ENCODE measurements at places on chromosomes 3 and 15.

DNA sequence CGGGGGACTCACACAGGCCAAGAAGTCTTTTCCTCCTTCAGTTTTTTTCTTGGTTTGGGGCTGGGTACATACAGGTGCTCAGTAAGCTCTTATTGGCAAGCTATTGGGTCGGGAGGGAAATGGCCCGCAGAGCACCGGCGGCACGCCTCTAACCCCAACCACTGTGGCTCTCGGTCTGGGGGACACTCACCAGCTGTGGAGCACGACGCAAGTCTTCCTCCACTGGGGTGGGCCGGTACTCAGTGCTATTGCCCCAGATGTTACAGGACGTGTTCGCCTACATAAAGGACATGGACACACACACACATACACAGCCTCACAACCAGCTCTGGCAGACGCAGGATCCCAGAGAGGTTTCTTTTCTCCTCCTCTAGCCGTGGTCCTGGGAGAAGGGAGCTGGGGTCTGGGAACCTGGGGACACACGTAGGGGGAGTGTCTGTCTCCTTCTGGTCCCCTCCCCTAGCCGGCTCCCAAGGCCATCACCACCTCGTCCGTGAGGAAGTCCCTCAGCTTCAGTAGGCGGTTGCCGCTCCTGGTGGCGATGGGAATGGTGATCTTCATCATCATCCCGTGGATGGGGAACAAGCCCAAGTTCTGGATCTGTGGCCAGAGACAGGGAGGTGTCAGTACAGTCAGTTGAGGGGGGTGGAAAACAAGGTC is 33.4 kb downstream of the FEM1B start:
- DNase-seq, result no peak

DNA sequence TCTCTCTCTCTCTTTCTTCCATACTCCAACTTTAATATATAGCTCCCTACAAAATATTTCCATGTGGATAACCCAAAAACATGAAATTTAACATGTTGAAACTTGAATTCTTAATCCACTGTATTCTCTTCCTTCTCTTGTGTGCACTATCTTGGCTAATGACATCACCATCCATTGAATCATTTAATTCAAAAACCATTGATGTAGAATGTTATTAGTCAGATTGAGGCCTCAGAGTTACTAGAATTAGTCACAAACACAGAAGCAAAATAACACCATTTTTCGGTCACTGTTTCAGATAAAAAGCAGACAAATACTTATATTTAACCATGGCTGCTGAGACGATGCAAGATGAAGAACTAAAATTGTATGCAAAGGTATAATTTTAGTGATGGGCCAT is 256.9 kb upstream of the LRRC3B start:
- DNase-seq, result no peak

- no peak for DNase-seq
Observed at GRCh38 chr3:10432156-10432845, 73.1 kb downstream of the ATP2B2 start.

GRCh38 chr3:63303238-63303637 is 25.1 kb downstream of the SYNPR start:
- DNase-seq, result no peak

DNA sequence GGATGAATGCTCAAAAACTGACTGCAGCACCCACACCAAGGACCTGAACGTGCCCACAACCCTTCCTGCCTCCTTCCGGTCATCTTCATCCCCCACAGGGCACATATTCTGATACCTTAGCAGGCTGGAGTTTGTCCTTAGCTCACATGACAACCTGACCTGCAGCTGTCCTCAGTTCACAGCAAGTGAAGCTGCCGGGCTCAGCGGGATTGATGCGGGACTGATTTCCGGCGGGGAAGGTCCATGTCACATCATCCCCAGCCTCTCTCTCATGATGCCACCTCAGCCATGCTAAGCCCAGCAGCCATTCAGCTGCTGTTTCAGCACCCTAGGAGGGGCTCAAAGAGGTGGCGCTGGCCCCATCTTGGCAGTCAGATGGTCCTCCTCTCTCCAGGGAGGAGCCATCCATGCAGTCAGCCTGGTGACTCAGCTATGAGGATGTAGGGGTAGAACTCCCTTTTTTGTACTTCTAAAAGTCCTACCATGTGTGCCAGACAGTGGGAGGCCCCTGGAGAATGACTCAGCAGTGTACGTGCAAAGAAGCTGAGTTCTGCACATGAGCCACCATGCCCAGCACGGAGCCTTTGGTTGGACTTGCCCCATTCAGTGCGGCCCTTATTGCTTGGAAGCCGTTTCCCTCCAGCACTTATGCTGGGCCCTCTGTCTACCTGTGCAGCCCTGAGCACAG is 9.5 kb downstream of the CA12 start:
- no peak for DNase-seq

GRCh38 chr3:106276755-106277612 is 408.2 kb upstream of the CBLB start:
- no peak for DNase-seq

GRCh38 chr3:127005864-127006500 is 23.1 kb downstream of the PLXNA1 start:
- DNase-seq, result no peak

GRCh38 chr3:181705086-181705480 is 6.6 kb upstream of the SOX2 start:
- DNase-seq, result no peak

DNA sequence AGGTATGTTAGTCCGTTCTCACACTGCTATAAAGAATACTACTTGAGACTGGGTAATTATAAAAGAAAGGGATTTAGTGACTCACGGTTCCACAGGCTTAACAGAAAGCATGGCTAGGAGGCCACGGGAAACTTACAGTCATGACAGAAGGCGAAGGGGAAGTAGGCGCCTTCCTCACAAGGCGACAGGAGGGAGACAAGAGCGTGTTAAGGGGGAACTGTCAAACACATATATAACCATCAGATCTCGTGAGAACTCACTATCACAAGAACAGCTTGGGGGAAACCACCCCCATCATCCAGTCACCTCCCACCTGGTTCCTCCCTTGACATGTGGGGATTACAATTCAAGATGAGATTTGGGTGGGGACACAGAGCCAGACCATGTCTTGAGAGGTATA is 30.4 kb downstream of the SPRED1 start:
- no peak for DNase-seq

- DNase-seq, result no peak
Observed at GRCh38 chr15:88695691-88696251, 57.0 kb downstream of the ISG20 start.

GRCh38 chr3:61820306-61820992 is 259.1 kb downstream of the PTPRG start:
- no peak for DNase-seq

DNA sequence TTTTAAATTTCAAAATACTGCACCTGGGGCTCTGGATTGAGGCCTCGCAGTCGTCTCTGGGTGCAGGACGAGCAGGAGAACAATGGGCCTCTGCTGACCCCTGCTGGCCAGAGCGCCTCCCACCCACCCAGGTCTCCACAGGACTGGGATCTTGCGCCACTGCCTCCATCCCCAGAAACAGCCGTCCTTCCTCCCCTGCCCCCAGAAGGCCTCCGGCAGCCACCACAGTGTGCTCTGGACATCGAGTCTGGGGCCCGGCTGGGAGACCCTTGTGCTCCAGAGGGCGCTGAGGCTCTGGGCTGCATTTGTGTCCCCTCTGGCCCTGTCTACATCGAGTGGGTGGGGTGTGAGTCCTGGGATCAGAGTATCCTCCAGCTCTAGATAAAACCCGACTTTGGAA is 6.7 kb upstream of the ACSBG1 start:
- DNase-seq, result peak; percentile 70

GRCh38 chr15:78453447-78453846 is 15.4 kb downstream of the IREB2 start:
- DNase-seq, result no peak

DNA sequence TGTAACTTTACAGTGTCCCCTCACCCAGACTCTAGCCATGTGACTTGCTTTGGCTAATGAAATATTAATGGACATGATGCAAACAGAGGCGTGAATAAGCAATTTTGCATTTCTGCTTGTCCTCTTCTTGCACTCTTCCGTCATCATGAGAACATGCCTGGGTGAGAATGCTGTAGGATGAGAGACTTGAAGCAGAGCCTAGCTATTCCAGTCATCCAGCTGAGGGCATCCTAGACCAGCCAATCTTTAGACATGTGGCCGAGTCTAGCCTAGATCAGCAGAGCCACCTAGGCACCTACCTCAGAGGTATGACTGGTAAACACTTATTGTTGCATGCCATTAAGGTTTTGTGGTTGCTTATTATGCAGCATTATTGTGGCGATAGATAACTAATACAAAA is 450.5 kb upstream of the AZI2 start:
- DNase-seq, result no peak

- no peak for DNase-seq
Observed at GRCh38 chr3:184259878-184260723, 1.3 kb downstream of the CAMK2N2 start.

GRCh38 chr15:54282228-54282836 is 304.1 kb downstream of the UNC13C start:
- no peak for DNase-seq

- DNase-seq, result peak; percentile 39
Observed at GRCh38 chr3:64484289-64484992, 203.4 kb downstream of the ADAMTS9 start.

DNA sequence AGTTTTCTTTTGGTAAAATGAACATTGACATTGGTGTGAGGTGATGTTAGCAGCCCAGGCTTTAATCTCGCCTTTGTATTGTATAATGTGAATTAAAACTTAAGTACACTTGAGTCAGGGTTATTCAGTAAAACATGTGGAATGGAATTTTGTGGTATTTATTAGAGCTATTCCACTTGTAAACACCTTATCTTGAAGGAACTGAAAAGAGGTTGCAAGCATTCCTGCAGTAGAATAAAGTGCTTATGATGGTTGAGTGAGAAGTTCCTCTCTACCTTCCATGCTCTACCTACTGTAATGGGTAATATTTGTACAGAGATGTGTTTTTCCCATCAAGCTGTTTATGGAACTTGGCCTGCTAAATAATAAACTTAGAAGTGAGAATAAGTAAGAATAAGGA is 36.1 kb downstream of the HMG20A start:
- DNase-seq, result no peak

GRCh38 chr3:39972508-39972907 is 163.1 kb downstream of the MYRIP start:
- no peak for DNase-seq

GRCh38 chr3:50003824-50004223 is 63.9 kb downstream of the RBM6 start:
- no peak for DNase-seq

- no peak for DNase-seq
Observed at GRCh38 chr3:112512320-112512719, 13.0 kb upstream of the BTLA start.

DNA sequence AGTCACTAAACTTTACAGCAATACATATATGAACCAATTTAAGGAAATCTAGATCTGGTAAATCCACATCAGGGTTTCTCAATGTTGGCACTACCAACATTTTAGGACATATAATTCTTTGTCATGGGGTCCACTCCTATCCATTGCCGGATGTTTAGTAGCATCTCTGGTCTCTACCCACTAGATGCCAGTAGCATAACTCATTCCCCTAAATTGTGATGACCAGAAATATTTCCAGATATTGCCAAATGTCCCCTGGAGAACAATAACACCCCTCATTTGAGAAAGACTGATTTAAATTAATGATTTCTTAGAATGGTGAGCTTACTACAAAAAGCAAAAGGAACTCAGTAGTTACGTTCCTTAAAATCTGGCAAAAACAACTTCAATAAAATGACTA is 23.1 kb upstream of the ANKRD28 start:
- DNase-seq, result no peak

GRCh38 chr3:161333696-161334095 is 37.6 kb downstream of the SPTSSB start:
- no peak for DNase-seq

DNA sequence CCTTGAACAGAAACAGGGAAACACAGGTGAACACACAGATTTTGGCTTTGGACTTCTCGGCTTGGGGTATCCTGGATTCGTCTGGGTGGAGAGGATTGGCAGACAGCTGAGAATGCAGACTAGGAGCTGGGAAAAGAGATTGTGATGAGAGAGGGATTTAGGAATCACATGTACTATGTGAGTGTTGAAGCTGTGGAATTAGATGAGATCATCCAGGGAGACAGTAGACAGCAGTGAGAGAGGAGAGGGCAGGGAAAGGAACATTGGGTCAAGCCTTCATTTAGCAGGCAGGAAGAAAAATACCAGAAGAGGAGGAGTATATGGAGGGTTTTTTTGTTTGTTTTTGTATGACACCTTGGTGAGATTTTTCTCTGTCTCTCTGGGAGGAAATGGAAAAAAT is 262.1 kb upstream of the TBL1XR1 start:
- DNase-seq, result no peak

DNA sequence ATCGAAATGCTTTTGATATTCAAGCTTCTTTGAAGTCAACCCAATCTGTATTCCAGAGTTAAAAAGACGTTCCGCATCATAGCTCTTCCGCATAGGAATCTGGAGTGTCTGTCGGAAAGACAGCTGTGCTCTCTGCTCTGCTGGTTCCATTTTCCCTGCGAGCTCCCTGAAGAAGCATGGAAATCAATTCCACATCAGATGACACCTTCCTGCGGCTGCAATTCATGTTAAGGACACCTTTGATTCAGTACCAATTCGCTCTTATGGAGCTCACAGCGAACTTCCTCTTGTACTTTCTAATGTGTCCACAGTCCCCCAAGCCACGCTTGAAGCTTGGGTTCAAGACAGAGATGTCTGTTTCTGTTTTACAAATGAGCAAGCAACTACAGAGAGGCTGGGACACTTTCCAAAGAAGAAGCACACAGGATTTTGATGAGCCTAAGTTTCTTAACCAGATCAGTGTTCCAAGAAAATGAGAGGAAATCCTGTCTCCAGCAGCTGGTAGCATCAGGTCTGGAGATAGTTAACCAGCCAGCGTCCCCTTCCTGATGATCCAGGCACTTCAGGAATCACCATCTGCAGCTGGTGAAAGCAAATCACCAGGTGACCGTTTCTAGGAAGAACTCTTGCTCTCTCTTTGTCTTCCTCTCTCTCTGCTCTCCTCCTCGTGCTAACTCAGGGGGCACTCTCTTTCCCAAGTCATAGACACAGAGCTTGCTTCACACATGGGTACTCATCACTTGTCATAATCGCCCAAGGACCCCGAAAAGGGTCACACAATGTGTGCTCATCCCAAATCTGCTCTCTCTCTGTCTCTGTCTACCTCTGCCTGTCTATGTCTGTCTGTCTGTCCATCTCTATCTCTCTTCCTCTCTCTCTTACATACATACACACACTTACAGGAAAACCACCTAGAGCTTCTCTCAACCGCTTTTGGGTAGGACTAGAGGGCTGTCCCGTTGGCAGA is 281.8 kb downstream of the FAM43A start:
- DNase-seq, result no peak

GRCh38 chr3:155354658-155355057 is 61.2 kb upstream of the STRIT1 start:
- no peak for DNase-seq

DNA sequence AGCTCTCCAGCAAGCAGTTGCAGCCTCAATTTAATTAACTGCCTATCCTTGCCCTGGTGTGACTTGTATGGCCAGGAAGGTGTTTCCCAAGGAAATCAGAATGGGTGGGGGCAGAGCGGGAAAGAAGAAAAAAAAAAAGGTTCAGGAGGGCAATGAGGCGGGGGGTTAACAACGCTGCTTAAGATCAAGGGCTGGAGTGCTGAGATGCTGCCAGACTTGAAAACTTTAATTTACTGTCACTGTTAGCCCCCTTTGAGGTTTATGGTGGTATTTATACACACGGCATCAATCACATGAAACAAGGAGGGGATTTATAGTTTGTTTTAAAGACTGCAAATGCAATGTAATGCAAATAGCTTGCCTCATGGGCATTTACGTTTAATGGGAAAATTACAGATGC is 319.4 kb upstream of the NR2F2 start:
- DNase-seq, result no peak

- no peak for DNase-seq
Observed at GRCh38 chr15:92914768-92915221, 14.7 kb downstream of the CHD2 start.

- no peak for DNase-seq
Observed at GRCh38 chr15:66476535-66476934, 21.0 kb downstream of the SNAPC5 start.

Measured in stimulated activated CD4-positive, alpha-beta T cell treated with anti-CD3 and anti-CD28 coated beads, Interleukin-2, amount 100 ng/mL, for 4 hours (primary cell).